Right lung (tissue), 10 donors: ENCODE measurements at places on chromosomes 5 and 9.

DNA sequence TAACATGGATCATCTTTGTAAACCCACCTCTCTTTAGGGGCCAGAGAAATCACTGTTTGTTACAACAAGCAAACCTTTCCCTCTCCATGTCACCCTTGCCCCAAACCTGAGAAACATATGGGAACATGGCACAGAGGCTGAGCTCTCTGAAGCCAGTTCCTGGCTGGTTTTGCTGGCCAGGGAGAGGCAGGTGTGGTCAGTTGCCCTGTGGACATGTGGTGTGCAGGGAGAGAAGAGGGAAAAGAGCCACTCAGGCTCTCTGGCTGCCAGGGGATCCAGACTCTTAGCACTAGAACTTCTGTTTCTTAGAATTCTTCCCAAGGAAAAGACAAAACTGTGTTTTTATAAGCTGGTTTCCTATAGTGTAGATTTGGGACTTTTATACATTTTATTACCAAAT is 4.6 kb upstream of the CATSPER3 start:
- no peak for DNase-seq

DNA sequence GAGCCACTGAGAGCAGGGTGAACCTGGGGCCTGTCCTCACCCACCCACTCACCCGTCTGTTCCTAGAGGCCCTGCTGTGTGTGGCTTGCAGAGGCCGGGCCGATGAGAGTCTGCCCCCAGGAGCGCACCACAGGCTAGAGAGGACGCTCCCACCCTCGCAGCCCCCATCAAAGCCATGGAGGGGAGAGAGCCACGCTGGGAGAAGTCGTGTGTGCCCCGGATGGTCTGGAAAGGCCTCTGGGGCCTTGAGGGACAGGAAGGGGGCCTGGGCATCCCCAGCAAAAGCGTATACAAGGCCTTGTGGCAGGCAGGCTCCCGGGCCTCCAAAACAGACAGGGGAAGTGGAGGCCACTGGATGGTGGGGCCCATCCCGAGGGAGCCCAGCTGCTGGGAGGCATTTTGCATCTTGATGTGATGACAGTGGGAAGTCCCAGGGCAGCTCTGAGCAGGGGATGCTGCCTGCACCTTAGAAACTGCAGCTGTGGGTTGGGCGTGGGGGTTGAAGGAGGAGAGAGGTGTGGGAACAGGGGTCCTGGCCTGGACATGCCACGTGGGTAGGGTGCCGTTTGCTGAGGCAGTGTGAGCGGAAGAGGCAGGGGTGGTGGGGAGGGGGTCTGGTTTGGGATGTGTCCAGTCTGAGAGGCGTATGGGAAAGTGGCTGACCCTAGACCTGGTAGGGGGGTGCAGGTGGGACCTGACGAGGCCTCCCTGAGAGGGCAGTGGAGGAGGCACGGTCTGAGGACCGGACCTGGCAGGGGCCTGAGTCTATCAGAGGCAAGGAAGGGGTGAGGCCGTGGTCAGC is 43.0 kb upstream of the NOTCH1 start:
- DNase-seq, result no peak

DNA sequence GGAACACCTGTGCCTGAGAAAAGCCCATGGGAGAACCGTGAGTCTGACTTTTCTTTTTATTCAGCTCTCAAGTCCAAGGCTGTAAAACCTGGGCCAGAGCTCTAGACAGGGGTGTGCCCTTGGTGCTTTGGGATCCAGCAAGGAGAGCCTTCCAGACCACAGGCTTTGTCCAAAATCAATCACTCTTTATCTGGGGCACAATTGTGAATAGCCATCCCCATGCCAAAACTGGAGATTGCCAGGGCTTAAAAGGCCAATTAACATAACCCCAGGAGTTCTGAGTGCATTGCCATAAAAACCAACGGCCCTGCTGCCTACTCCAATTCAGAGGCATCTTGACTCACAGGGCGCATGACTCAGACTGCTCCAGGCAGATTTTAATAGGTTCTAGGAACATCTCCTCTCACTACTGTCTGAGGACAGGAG is 391.8 kb downstream of the ARHGEF28 start:
- no peak for DNase-seq

- DNase-seq, result no peak
Observed at GRCh38 chr9:134712243-134712642, 70.6 kb downstream of the COL5A1 start.

DNA sequence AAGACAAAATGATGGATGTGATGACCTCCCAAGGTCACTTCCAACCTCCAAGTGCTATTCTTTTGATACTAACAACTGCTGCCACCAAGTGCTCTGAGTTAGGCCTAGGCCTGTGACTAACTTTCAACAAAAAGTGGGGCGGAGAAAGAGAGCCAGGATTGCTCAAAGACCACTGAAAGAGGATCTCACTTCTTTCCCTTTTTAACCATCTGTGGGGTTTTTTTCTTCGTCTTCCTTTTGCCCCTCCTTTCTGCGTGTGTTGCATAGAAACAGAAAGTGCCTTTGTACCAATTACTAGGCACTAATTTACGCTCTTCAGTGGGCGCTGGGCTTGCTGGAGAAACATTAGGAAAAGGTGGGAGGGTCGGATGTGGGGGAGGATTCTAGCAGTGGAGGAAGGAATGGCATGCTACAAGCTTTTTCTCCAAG is 8.0 kb downstream of the KLF9 start:
- no peak for DNase-seq

- DNase-seq, result no peak
Observed at GRCh38 chr9:31908158-31908890, 476.1 kb upstream of the ACO1 start.

- DNase-seq, result no peak
Observed at GRCh38 chr9:133826289-133827085, 88.3 kb upstream of the SARDH start.

DNA sequence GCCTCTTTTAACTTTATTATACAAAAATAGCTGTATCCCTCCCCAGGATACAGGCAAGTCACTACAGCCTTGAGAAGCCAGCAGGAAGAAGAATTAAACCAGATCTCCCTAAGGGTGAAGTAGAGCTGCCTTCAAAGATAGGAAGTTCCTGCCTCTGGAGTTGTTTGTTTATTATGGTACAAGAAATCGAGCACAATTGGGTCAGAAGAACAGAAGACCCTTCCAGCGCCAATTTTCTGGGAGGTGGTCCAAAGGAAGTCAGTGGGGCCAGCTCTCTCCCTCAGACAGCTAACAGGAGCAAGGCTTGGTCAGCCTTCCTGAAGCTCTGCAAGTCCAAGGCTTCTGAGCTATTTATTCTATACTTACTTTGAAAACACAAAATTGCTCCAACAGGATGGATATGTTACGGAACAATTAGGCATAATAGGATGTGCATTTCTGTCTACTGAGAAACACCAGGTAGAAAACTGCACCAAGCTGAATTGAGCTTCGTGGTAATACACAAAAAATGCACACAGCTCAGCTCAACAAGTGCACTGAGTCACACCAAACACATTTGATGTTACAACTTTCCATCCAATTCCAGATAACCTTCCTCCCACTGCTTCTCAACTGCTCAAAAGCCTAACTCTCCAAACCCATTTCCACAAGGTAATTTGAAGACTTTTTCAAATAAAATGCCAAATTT is 16.0 kb downstream of the SERINC5 start:
- DNase-seq, result peak; percentile 71

DNA sequence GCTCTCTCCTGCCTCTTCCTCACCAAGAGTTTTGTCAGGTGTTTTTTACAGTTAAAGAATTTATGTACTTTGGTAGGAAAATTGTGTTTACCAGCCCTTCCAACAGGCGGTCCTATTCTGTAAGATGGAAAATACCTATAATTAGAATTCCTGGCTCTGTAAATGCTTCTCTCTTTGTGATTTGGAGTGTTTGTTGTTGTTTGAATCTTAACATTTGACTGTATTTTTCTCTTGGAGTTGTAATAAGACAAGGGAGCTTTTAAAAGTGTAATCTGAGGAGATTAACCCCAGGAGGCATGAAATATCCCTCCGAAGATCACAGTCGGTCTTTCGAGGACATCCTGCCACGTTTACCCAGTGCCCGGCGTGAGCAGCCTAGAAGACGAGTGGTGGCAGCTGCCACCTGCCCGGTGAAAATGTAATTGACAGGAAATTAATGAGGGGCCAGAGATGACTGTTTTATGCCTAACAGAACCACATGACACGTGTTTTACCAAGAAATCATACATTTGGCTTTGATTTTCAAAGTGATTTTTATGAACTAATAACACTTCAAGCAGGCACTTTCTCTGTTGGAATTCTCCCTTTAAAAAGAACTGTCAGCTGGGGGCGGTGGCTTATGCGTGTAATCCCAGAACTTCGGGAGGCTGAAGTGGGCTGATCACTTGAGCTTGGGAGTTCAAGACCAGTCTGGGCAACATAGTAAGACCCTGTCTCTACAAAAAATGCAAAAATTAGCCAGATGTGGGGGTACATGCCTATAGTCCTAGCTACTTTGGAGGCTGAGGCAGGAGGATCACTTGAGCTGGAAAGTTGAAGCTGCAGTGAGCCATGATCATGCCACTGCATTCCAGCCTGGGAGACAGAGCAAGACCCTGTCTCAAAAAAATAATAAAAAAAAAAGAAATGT is 20.0 kb downstream of the ANKRD33B start:
- DNase-seq, result no peak

DNA sequence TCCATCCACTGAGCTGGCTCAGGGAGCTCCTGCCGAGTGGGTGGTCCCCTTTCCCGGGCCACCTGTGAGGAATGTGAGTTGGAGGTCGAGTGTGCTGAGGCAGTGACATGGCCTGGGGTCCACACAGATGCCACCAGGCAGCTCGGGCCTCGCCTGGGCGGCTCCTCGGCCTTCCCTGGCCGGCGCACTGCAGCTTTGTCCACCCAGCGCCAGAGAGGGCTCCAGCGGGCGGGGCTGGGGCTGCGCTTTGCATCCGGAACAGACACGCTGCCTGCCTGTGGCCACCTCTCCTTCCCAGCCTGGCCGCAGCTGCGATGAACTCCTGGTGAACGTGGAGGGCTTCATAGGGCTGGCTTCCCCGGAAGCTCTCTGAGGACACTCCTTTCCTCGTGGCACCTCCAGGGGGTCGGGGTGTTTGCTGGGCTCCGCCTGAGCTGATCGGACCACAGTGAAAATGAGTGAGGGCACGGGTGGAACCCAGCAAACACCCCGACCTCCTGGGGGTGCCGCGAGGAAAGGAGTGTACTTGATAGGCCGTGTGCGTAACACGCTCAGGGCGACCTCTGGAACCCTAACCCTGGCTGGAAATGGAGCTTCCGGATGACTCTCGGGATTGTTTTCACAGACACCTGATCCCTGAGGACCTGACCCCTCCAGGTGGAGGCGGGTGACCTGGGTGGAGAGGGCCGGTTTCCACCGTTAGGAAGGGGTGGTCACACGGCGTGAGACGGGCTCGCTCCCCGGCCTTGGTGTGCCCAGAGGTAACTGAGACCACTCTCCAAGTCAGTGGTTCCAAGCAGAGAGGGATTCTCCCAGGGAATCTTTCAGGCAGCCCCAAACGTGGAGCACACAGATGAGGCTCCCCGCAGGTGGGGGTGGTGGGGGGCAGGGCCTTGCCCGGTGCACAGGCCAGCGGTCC is 31.8 kb upstream of the RXRA start:
- no peak for DNase-seq

DNA sequence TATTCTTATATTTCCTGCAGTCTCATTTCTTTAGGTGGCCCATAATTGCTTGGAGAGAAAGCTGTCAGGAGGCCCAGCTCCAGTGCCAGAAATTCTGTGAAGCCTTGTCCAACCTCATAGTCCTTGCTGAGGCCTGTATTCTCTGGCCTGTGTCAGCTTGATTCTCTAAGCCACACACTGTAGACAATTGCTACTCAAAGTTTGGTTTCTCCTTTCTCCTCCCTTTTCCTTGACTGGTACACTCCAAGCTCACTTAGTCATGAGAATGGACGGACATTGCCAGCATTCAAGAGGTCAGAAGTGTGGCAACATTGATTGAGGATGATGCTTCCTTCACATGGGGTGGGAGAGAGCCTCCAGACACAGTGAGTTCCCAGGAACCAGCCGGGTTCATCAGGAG is 71.3 kb upstream of the CXCL14 start:
- no peak for DNase-seq

DNA sequence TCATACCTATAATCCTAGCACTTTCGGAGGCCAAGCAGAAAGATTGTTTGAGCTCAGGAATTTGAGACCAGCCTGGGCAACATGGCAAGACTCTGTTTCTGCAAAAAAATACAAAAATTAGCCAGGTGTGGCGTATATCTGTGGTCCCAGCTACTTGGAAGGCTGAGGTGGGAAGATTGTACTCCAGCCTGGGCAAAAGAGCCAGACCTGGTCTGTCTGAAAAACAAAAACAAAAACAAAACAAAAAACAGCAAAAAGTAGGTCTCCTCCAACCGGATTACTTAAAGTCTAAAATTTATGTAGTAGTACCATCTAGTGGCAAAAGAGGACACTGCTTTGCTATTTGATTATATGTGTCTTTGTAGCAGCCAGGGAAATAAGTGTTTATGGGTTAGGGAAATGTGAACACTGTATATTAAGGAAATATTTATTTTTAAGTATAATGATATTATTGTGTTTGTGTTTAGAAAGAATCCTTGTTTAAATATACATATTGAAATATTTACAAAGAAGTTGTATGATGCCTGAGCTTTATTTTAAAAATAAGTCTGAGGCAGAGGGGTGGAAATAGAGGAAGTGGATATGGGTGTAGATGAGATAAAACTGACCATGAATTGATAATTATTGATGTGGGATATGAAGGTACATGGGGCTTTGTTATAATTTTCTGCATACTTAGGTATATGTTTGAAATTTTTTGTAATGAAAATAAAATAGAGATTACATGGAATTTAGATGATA is 20.0 kb downstream of the APC start:
- DNase-seq, result peak; percentile 34

DNA sequence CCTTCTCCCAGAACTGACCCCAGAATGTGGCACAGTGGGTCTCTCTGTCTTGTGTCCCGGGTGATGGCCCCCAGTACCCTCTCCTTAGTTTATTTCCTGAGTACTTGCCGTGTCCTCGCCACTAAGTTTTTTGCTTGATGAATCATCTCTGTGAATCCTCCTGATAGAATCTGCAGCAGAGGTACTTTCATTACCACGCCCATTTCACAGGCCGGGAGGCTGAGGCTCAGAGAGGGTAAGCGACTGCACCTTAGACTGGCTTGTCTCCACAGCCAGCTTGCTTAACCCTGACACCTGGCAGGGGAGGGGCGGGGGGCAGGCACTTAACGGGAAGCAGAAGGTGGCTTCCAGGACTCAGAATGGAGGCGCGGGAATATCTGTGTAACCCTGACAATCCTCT is 7.9 kb upstream of the IER5L start:
- no peak for DNase-seq

DNA sequence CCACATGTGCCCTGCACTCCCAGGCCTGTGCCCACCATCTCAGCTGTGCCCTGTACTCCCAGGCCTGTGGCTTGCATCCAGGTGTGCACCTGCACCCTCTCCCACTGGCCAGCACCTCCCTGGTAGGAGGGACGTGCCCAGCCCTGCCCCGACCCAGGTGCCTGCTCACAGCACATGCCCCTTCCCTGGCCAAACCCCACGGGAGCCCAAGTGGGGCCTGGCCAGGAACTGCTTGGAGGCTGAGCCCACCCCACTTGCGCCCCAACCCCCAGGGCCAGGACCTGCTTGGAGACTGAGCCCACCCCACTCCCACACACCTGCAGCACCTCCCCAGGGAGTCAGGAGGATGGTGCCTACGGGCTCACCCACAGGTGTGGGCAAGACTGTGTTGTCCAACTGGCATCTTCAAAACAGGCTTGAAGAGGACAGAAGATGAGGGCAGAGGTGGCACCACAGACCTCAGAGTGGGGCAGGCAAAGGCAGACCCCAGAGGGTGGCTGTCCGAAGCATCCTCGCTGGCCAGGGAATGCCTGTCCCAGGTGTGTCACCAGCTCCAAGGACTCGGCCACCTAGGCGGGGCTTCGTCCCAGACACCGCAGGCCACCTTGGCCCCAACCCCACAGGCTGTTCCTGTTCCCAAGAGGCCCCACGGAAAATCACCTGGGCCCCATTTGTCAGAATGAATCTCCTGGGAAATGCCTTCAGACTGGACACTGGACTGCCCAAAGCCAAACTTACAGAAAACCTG is 10.8 kb downstream of the ZDHHC11B start:
- no peak for DNase-seq
